Epithelial cell of alveolus of lung (primary cell): ENCODE measurements at places on chromosomes 6 and 20. TPM values are rescaled to one million over a fixed set of nuclear protein-coding genes. Genes with fewer than 3 reads are reported as not detected.

Gene TMEM217
- 1.6 and 2.5 TPM in 2 replicates for total RNA-seq

Gene FUT9
- not detected in 2 replicates for total RNA-seq

Gene SLC52A3
- not detected in 2 replicates for total RNA-seq

Gene EEF1A2
- total RNA-seq, result 1.3 and 1.4 TPM in 2 replicates

Gene MYCT1
- total RNA-seq, result 0.48 and 1.4 TPM in 2 replicates

Gene FNDC1
- 0.65 TPM in 1 of 2 replicates, not detected in the other for total RNA-seq

Gene OR2B6
- total RNA-seq, result not detected in 2 replicates

Gene RFX6
- not detected in 2 replicates for total RNA-seq

Gene TTK
- total RNA-seq, result 11.4 and 22.0 TPM in 2 replicates

Gene TREM2
- not detected in 2 replicates for total RNA-seq

Gene TNXB
- 0.52 and 34.1 TPM in 2 replicates for total RNA-seq

Gene DIDO1
- total RNA-seq, result 28.4 and 40.6 TPM in 2 replicates

Gene BPIFB2
- total RNA-seq, result not detected in 2 replicates

Gene TRAPPC3L
- total RNA-seq, result not detected in 2 replicates

Gene HLA-DQB2
- not detected in 2 replicates for total RNA-seq

Gene PEX7
- total RNA-seq, result 7.9 and 9.7 TPM in 2 replicates

Gene UBR2
- 10.1 and 13.2 TPM in 2 replicates for total RNA-seq

Gene TRIM10
- not detected in 2 replicates for total RNA-seq

Gene BICRAL
- total RNA-seq, result 3.7 and 6.5 TPM in 2 replicates

Gene METTL24
- not detected in 2 replicates for total RNA-seq

Gene NHLRC1
- total RNA-seq, result 1.0 and 2.6 TPM in 2 replicates

Gene CYP39A1
- 1.9 and 3.4 TPM in 2 replicates for total RNA-seq

Gene EPB41L1
- 16.8 and 17.6 TPM in 2 replicates for total RNA-seq

Gene ZNF133
- 11.9 and 22.5 TPM in 2 replicates for total RNA-seq

Gene CFAP206
- 0.39 TPM in 1 of 2 replicates, not detected in the other for total RNA-seq

Gene MAP7
- total RNA-seq, result 0.52 and 1.1 TPM in 2 replicates

Gene GSTA3
- total RNA-seq, result not detected in 2 replicates

Gene TSPO2
- not detected in 2 replicates for total RNA-seq

Gene MUCL3
- not detected in 2 replicates for total RNA-seq

Gene GHRH
- total RNA-seq, result not detected in 2 replicates

Gene SLC17A2
- not detected in 2 replicates for total RNA-seq

Gene C6orf52
- 3.9 TPM in 1 of 2 replicates, not detected in the other for total RNA-seq

Gene CCN5
- total RNA-seq, result 5.0 TPM in 1 of 2 replicates, not detected in the other

Gene CRISP3
- not detected in 2 replicates for total RNA-seq

Gene SAMD10
- 1.3 and 4.0 TPM in 2 replicates for total RNA-seq

Gene C6orf15
- total RNA-seq, result 0.65 TPM in 1 of 2 replicates, not detected in the other
